ENCODE measurements at places on chromosomes 11 and 22.
A peak's percentile ranks its signal among the peaks of the same experiment; 100 is the strongest.

DNA sequence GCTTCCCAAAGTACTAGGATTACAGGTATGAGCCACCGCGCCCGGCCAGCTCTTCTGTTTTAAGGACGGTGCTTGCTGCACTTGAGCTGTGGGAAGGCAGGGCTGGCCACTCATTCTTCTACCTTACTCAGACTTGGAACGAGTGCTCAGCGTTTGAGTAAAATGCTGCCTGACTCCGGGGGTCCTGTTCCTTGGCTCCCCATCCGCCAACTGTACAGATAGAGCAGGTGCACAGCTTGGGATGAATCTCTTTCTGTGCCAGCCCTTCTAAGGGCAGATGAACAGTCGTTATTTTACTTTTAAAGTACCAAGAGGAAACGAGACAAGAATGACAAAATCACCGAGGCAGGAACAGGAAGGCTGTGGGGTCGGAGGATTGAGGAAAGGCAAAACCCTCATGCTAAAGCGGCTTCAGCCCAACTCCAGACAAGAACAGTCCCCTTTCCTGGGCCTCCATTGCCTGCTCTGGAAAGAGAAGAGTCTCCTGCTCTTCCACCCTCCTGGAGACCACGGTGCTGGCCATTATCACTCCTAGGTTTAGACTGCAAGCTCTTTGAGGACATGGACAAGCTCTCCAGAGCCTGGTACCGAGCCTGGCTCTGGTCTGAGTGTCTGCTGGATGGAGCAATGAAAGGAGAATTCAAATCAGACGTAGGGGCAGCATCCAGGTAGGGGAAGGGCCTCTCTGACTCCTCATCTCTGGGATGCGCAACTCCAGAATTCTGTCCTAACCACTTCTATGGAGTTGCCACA lies 1.1 kb upstream of the SUN2 start:
- DNase-seq: no peak

GRCh38 chr11:128745311-128746136 lies 51.7 kb downstream of the FLI1 start:
- DNase-seq: no peak

DNA sequence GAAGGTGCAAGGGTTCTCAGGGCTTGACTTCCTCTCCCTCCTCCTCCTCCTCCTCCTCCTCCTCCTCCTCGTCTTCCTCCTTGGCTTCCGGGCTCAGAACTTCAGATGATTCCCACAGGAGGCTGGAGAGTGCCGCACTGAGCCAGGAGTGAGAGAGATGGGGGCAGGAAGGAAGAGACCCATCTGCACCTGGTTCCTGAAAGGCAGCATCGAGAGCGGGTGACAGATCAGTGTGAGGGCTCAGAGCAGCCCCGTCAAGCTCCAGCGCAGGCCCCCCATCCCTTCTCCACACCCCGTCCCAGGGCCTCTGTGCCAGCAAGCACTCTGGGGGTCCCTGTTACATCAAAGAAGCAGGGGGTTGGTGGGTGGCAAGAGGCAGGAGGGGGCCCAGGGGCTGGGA lies 51.5 kb downstream of the ELFN2 start:
- no peak for DNase-seq

GRCh38 chr22:30044369-30044768 lies 35.9 kb upstream of the HORMAD2 start:
- no peak for DNase-seq

- DNase-seq: no peak
Measured at GRCh38 chr11:13118194-13118593, 109.1 kb downstream of the RASSF10 start.

DNA sequence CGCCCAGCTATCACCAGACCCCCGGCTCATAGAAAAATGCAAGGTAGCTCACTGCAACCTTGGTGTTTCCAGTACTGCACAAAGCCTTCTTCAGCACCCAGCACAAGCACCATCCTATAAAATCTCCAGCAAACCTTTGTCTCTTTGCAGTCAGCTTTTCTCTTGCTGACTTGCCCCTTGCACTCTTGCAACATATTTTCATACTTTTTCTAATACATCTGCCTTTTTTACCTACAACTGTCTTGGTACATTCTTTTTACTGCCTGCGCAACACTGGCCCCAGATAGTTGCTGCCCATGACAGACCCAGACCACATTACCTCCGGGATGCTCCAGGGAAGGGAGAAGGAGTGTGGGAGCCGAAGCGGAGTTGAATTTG lies 142.4 kb downstream of the MPPED1 start:
- no peak for DNase-seq

- DNase-seq: peak; percentile 56
Measured at GRCh38 chr22:43277987-43278601, 65.1 kb downstream of the SCUBE1 start.

Data from SHP77 (cell line).